A549 treated with DMSO at 1 μM for 4 hours (cell line): ENCODE measurements at places on chromosomes 5 and 9. TPM values are rescaled to one million over a fixed set of nuclear protein-coding genes. Genes with fewer than 3 reads are reported as not detected.

CDX1 gene
- not detected in 5 replicates for total RNA-seq

TNC gene
- 0.92 to 1.4 TPM (median 1.00 TPM) in 5 replicates for total RNA-seq

ANKRD20A1 gene
- total RNA-seq, result 0.67 to 1.2 TPM (median 1.0 TPM) in 5 replicates

NPR3 gene
- 20.3 to 25.7 TPM (median 23.2 TPM) in 5 replicates for total RNA-seq

BTNL3 gene
- total RNA-seq, result not detected in 5 replicates
